Ovary (tissue), 10 donors: ENCODE measurements at places on chromosomes 16 and 17. TPM values are rescaled to one million over a fixed set of nuclear protein-coding genes. Genes with fewer than 3 reads are reported as not detected.

Gene SPNS3
- 0.80 TPM for total RNA-seq

Gene SSH2
- total RNA-seq: 7.3 TPM

Gene ZNF747
- 16.4 TPM for total RNA-seq

Gene PIGL
- total RNA-seq: 37.3 TPM

Gene BAHCC1
- 14.2 TPM for total RNA-seq

Gene CACNG4
- total RNA-seq: 0.15 TPM

Gene NPIPB8
- total RNA-seq: 0.28 TPM

Gene PLCG2
- total RNA-seq: 5.6 TPM

Gene NOTUM
- total RNA-seq: not detected

Gene MAF
- 61.5 TPM for total RNA-seq

Gene TBC1D3C
- not detected for total RNA-seq

Gene RNU2-1
- total RNA-seq: 7,317 TPM

Gene ADORA2B
- 0.32 TPM for total RNA-seq

Gene CACNA1G
- 4.7 TPM for total RNA-seq

Gene ACD
- 31.6 TPM for total RNA-seq

Gene PLCD3
- 166 TPM for total RNA-seq

Gene SLC38A8
- not detected for total RNA-seq

Gene TNFRSF17
- total RNA-seq: 0.20 TPM

Gene ABCC6
- total RNA-seq: 0.88 TPM

Gene CLEC10A
- 2.9 TPM for total RNA-seq

Gene GP1BA
- not detected for total RNA-seq

Gene CKLF
- 46.8 TPM for total RNA-seq

Gene PLLP
- 4.0 TPM for total RNA-seq

Gene SYT17
- total RNA-seq: 1.3 TPM

Gene ARHGAP23
- total RNA-seq: 13.7 TPM

Gene CHST4
- not detected for total RNA-seq

Gene BBS2
- total RNA-seq: 86.2 TPM

Gene CMTM1
- 1.0 TPM for total RNA-seq

Gene CLEC3A
- total RNA-seq: not detected

Gene EFCAB13
- total RNA-seq: 9.4 TPM

Gene SPECC1
- total RNA-seq: 66.1 TPM

Gene MYOCD
- 7.9 TPM for total RNA-seq

Gene TTYH2
- total RNA-seq: 18.9 TPM

Gene LITAFD
- total RNA-seq: not detected

Gene ZSCAN10
- total RNA-seq: not detected

Gene ABCC11
- total RNA-seq: 0.11 TPM

Gene RNF222
- total RNA-seq: not detected

Gene HNF1B
- 1.7 TPM for total RNA-seq

Gene CCDC182
- total RNA-seq: not detected

Gene ANKRD40
- 41.8 TPM for total RNA-seq
